ENCODE measurements at places on chromosomes 3 and 15.

DNA sequence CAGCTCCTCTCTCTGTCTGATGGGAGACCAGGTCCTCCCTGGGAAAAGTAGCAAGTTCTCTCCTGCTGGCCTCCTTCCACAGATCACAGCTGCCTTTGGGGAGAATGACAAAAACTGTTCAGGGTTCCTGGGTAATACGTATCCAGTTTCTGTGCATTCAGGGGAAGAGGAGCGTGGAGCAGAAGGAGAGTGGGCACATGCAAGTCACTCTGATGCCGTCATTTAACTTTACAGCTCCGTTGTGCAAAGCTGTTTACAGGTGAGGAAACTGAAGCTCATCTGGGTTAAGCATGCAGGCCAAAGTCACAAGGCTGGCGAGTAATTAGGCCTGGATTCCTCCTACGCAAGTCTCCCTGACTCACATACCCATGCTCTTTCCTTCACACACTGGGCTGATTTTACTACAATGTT, 7.5 kb upstream of the TM4SF1 start:
- DNase-seq, result no peak

DNA sequence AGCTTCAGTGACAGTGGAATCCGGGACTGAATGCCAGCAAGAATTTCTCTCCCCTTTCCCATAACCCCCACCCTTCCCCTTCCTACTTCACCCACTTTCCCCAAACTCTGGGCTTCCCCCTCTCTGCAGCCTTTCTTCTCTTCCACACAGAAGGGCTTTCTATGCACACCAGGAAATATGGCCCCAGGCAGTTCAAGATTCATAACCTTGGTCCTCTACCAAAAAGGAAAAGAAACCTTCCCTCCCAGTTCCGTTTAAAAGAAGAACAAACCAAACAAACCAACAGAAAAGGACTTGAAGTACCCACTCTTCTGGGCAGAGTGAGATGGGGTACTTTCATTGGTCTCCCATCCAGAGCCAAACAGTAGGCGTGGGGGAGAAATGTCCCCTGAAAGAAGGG, 68.8 kb upstream of the ABHD2 start:
- DNase-seq, result no peak

DNA sequence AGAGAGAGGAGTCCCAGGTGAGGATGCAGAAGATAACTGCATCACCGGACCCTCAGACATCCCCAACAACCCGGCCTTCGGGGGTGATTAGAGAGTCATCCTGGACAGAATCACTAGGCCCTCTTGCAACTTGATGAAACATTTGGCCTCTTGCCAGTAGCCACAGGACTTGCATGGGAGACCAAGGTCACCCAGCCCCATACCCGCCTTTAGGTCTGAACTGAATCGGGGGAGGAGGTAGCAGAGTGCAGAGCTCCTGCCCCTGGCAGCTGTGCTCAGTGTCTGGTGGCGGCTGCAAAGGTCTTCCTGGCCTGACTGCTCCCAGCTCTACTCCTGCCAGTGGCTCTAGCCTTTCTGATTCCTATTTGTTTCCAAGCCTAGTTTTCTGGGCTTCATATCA, 12.4 kb downstream of the PIF1 start:
- no peak for DNase-seq

- DNase-seq, result no peak
Observed at GRCh38 chr3:114903213-114903612, 243.9 kb downstream of the ZBTB20 start.

DNA sequence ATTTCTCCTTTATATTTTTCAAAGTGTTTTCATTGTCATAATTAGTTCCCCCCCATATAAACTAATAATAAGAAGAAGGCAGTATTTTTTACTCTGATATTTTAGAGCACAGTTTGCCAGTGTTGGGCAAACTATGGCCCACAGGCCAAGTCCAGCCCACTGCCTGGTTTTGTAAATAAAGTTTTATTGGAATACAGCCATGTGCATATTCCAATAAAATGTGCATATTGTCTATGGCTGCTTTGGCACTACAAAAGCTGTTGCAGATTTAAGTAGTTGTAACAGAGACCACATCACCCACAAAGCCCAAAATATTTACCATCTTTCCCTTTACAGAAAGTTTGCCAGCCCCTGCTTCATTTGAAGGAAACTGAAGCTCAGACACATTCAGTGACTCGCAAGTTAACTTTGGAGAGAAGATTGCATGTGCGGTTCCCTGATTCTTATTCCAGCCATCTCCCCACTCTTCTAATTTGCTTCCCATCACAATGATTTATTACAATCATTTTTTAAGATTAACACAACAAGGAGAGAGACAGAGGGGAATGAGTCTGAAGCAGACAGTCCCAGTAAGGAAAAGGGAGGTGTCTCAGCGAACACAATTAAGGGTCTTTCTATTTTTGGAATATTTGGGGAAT, 48.9 kb downstream of the RFTN1 start:
- no peak for DNase-seq

- DNase-seq, result no peak
Observed at GRCh38 chr3:62335196-62335595, 38.2 kb downstream of the FEZF2 start.

GRCh38 chr15:65981837-65982626, 112.7 kb downstream of the RAB11A start:
- DNase-seq, result peak; percentile 50

DNA sequence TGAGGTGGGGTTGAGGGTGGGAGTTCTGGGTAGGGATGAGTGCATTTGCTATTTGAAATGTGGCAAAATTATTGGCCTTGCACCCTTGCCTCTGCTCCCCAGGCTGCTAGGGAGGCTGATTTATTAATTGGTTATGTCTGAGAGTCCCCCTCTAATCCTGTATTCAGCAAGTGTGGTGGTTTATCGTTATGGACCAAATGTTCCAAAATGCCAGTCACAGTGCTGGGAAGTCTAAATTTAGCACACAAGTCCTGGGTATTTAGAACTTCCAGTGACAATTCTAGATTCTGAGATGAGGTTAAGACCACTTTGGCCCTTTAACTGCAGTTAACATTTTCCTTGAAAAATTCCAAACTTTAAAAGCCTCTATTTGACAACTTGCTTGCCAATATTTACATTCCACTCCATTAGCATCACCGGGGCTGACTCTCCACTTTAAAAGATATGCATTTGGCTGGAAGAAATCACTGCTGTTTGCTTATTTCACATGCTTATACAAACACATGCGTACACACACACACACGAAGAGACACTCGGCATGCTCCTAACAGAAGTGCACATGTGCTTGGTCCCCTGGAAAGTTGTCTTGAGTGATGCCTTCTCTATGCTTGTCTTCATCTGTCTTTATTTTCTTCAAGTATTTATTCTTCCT, 247.7 kb downstream of the IL20RB start:
- DNase-seq, result no peak

DNA sequence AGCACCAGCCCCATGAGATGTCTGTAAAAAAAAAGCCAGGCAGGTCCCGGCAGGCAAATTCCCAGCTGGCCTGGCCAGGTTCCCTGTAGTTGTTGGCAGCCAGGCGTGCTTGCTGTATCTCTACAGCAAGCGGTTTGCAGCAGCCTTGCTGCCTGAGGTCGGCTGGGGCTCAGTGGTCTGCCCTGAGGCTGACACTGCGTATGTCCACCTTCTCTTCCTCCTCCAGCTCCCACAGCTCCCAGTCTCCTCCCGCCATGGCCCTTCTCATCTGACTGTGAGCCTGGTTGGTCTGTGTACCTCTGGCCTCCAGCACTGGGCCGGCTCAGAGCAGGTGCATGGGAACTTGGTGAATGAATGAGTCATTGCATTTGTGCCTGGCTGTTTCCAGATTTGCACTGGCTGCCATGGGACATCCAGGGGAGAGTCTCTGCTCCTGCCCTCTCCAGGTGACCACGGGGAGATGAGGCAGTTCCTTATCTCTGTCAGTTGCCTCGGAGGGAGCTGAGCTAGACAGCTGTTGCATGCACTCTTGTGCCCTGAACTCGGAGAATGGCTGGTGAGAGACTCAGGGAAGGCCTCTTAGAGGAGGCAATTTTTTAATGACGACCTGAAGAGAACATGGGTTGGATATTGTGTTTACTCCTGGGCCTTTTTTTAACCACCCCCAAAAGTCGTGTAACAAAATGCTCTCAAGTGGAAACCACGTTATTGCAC, 43.0 kb downstream of the SPSB4 start:
- DNase-seq, result no peak

DNA sequence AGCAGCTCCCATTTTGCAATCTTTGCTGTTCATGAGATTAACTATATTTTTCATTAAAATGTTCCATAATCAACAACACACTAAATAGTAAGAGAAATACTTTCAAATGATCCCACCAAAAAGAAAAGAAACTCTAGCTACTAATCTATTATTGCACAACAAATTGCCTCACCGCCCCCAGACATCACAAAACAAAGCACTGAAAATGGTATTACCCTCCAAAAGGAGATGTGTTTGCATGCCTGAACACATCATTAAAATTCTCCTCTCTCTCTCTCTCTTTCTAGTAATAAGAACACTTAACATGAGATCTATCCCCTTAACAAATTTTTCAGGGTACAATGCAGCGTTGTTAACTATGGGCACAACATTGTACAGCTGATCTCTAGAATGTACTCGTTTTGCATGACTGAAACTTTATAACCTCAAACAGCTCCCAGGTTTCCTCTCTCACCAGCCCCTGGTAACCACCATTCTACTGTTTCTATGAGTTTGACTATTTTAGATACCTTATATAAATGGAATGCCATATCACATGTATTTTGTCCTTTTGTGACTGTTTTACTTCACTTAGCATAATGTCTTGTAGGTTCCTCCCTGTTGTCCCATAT, 33.1 kb downstream of the WNT5A start:
- no peak for DNase-seq

GRCh38 chr15:66496951-66497501, 536 bp downstream of the SNAPC5 start:
- DNase-seq, result peak; percentile 60

All from CD4-positive, CD25-positive, alpha-beta regulatory T cell (primary cell).